ENCODE measurements at places on chromosomes 3 and 15. TPM values are rescaled to one million over a fixed set of nuclear protein-coding genes. Genes with fewer than 3 reads are reported as not detected.

- DNase-seq: peak; percentile 31
Measured at GRCh38 chr3:122305818-122306621, 19.0 kb upstream of the CSTA start.

- DNase-seq: no peak
Measured at GRCh38 chr15:70125605-70126004, 27.9 kb upstream of the TLE3 start.

DNA sequence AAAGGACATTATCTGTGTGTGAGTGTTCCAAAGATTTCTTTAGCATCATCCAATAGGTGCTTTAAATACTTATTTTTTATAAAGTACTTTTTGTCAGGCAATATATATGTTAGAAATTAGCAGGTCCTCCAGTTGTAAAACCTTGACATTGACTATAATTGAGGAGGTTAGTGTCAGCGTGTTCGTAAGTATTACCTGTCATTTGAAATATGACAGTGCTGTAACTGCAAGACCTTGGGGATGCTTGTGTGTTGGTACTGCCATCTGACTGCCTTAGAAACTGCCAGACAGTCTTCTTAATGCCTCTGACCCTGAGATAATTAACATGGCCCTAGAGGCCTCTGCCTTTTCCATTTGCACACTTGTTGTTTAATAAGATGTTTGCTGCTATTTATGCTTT lies 170.7 kb downstream of the NAALADL2 start:
- DNase-seq: no peak

GRCh38 chr3:60497902-60498301 lies 753.4 kb downstream of the FHIT start:
- DNase-seq: no peak

- DNase-seq: peak; percentile 44
Measured at GRCh38 chr3:179608931-179609720, 4.5 kb downstream of the NDUFB5 start.

- DNase-seq: no peak
Measured at GRCh38 chr3:143276592-143276991, 157.0 kb downstream of the CHST2 start.

GRCh38 chr3:101784855-101785613 lies 6.0 kb downstream of the NXPE3 start:
- DNase-seq: no peak

DNA sequence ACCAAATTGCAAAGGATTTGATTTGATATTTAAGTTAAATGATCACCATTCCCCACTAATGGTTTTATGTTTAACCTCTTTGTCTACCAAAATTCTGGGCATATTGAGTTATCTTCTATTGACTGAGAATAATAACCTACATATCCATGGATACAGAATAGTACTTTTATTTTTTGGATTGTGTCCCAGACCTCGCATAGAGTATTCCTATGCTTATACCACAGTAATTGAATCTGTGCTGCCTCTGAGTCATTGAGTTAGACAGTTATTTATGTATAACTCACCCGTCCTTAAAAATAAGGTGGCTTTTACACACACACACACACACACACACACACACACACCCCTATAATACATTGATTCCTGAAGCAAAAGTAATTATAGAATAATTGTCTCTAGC lies 690.1 kb upstream of the BCHE start:
- DNase-seq: no peak

The PIF1 gene
- 50.0 TPM for total RNA-seq

DNA sequence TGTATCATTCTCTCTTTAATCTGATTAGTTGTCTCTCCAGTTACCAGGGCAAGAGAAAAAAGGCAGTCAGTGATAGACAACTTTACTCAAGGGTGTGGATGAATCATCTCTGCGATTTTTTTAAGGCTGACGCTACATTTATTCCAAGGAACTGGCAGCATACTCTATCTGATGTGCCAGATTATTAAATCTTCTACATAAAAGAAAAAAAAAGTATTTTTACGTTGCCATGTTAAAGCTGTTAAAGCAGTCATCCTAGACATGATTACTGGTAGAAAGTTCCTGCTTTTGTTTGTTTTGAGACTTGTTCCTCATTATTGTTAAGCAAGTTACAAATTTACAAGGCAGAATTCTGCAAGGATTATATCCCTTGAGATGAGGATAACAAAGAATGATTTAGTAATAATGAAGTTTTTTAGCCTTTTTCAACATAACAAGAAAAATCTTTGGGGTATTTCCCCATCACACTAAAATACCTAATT lies 121.7 kb downstream of the CBLB start:
- DNase-seq: no peak

The KIF15 gene
- 38.1 TPM for total RNA-seq

DNA sequence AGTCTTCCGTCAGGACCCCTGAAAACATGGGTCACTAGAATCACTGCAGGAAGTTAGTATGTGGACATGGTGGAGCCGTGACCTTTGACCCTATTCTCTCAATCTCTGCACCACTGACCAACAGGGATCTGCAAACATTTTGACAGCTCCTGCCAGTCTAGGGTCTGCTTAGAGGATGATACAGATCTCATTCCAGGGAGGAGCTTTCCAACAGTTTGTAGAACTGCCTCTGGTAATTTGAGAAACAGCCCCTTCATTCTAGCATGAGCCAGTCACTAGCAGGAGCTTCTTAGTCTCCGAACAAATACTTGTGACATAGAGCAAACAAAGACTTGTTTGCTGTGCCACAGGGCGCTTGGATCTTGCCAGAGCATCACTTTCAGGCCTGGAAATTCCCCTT lies 270.3 kb upstream of the CFAP20DC start:
- no peak for DNase-seq

The ST8SIA2 gene
- total RNA-seq: not detected

GRCh38 chr3:64873400-64873799 lies 185.6 kb upstream of the ADAMTS9 start:
- DNase-seq: no peak

DNA sequence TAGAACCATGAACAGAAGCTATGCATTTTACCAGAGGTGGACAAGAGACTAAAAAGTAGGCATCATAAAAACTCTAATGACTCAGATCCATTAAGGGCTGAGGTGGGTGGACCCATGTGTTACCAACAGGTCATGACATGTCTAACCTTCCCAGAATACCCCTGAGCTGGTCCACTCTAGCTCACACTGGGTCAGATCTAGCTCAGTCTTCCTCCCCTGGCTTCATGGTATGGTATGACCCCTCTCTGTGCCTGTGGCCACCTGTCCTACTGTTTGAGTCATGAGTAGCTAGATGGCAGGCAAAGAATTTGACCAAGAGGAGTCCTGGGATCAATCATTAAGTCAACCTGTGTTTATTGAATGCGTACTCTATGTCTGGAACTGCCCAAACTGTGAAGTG lies 340.4 kb downstream of the EPHB1 start:
- no peak for DNase-seq

The ANKRD63 gene
- total RNA-seq: not detected

The WDR93 gene
- total RNA-seq: not detected

DNA sequence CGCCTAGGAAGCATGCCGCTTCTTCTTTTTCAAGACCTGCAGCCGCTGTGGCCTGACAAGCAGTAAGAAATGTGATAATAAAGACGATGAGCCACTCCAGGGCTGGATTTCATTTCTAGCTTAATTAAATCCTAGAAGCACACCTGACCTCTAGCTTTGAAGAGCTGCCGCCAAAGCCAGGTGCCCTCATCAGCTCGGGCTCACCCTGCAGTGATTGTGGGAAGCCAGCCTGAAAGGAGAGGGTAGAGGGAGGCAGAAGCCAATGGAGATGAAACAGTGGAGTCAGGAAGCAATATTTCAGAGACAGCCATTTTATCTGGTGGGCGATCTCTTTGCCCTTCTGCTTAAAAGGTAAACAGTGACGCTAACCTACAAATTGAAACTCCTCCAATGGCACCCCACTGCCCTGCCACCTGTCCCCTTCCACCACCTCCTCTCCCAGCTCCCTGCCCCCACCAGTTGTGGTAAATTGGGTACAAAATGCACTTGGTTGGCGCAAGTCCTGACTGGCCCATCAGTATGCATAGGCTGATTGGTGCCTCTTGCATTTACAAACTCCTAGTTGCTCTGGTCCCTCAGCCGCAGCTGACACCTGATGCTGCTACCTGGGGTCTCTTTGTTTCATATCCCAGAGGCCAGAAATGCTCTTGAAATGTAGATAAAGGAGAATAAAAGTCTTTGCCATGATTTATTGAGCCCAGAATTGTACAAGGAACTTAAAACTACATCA lies 385.3 kb downstream of the PDCD6IP start:
- no peak for DNase-seq

DNA sequence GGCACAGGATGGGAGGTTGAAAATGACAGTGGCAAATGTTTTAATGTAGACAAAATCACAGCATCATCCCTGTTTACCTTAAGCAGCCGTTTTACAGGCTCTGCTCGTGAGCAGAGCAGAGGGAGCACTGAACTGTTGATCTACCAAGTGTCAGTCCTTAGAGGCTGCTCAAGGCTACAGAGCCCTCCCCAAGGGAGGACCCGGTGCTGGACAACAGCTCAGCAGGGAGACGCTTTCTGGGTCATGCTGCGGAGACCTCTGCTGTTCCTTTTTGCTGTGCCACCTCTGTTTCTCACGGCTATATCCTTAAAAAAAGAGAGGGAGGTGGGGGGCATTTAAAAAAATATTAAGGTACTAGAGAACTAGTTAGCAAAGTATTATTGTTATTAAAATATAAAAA lies 400.2 kb downstream of the GABRB3 start:
- no peak for DNase-seq

Measured in activated CD8-positive, alpha-beta T cell treated with anti-CD3 and anti-CD28 coated beads for 36 hours (primary cell).